ENCODE measurements at places on chromosomes 1 and 21.

DNA sequence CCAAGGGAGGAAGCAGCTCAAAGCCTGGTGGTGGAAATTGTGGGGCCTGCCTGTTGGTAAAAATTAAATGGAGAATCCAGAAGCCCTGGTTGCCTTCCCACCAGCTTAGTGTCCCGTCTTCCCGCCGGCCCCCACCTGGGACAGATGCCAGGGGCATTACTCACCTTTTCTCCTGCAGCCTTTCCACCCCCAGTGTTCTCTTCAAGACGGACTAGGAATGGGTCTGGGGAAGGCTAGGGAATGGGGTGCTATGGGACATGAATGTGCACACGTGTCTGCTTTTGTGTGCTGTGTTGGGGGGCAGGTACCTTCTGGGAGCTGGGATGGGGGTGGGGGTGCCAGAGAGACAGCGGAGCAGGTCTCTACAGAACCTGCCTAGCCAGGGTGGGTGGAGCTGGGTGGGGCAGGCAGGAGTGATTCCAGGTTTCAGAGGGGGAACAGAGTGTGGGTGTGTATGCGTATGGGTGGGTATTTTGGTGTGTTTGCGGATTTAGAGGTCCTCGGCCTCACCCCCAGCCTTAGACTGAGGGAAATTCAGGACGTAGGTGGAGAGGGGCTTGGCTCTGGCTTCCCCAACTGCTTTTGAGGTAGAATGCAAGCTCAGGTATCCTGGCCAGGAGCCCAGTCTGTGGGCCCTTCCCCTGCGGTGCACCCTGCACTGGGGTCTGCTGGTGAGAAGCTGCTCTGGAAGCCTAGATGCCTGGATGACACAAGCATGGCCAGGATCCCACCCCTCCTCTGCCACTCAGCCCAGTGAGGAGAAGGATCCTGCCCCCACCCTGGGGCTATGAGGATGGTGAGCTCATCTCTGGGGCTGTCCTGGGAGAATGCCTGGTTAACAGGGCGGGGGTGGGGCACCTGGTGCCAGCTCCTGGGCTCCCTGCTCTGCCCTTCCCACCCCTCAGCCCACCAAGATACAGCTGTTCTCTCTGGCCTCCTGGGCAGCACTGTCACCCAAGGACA lies 7.8 kb downstream of the VANGL2 start:
- no peak for DNase-seq

GRCh38 chr1:22428672-22429071 lies 23.0 kb upstream of the ZBTB40 start:
- no peak for DNase-seq

GRCh38 chr1:101237229-101237837 lies 514 bp downstream of the S1PR1 start:
- no peak for DNase-seq

DNA sequence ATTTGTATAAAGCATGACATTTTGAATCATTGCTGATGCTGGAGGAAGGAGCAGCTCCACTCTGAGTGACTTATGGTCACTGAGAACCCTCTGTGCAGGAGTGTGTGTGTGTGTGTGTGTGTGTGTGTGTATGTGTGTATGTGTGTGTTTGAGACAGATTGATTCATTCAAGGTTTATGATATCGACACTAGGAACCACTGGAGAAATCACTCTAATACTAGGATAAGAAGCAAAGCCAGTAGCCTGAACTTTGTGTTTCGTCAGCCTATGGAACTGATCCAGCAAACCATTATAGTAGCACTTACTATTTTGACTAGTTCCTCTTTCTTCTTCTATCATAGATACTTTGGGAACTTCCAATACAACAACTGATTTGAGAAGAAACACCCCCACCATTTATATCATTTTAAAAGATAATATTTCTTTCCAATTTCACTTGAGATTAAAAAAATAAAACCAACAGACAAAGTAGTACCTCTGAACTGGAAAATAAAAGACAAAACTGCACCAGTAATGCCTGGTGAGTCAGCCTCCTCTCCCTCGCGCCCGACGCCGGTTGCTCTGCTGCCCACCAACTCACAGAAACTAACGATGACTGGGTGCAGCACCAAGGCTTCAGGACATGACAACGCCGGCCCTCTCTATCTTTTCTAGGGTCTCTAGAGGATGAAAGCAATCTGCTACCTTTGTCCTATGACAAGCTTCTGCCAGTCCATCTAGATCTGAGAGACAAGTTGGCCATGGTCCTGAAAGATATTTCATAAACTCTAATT lies 20.9 kb downstream of the SLAMF1 start:
- DNase-seq: no peak

GRCh38 chr1:213457186-213457585 lies 406.1 kb downstream of the RPS6KC1 start:
- no peak for DNase-seq

DNA sequence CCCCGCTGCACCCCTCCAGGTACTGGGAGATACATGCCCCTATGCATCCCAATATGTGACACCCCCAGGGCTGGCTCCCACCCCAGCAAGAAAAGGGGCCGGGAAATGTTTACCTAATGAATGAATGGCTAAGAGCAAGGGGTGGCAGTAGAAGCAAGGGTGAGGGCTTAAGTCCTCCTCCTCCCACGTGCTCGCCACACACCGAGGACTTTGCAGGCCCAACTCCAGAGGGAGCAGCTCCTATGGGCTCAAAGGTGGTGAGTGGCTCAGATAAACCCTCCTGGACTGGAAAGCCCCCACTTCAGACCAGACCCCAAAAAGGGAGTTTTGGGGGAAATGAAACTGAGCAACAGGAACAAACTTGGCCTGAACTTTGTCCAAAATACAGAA lies 11.4 kb downstream of the SLC45A3 start:
- no peak for DNase-seq

GRCh38 chr1:22253012-22253790 lies 110.3 kb upstream of the WNT4 start:
- no peak for DNase-seq

GRCh38 chr1:150578272-150579109 lies 919 bp downstream of the MCL1 start:
- no peak for DNase-seq

DNA sequence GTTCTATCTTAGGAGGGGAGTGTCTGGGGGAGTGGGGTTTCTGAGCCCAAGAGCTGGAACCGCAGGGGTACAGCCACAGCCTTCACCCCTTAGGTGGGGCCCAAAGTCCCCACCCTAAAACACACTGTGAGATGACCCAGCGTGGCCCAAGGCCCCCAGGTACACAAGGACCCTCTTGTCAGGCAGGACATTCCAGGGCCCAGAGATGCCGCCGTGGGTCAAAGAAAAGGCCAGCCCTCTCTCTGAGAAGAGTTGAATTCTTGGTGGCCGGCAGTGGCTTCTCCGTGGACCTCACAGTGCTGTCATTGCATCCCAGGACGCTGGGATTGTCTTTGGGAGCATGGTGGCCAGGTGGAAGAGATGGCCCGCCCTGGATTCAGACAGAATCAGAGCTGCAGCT lies 176.3 kb upstream of the C1orf174 start:
- DNase-seq: no peak

GRCh38 chr21:44814498-44815023 lies 3.3 kb downstream of the SUMO3 start:
- DNase-seq: no peak

DNA sequence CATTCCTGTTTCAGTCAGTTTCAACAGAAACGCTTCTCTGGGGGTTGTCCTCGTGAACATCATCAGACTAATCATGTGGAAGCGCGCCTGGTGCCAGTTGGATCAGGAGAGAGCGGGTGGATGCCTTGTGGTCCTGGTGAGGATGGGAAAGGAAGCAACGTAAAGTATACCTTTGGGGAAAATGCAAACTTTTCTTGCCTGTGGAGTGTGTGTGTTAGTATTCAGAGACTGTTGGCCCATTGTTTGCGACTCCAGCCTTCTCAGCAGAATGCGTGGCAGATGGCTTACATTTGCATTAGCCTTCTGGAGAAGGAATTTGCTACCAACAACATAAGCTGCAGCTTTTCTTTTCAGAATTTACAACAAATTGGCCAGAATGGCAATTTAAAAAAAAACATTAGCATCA lies 173.9 kb downstream of the RWDD3 start:
- no peak for DNase-seq

GRCh38 chr21:46385846-46386733 lies 62.1 kb downstream of the PCNT start:
- DNase-seq: no peak

DNA sequence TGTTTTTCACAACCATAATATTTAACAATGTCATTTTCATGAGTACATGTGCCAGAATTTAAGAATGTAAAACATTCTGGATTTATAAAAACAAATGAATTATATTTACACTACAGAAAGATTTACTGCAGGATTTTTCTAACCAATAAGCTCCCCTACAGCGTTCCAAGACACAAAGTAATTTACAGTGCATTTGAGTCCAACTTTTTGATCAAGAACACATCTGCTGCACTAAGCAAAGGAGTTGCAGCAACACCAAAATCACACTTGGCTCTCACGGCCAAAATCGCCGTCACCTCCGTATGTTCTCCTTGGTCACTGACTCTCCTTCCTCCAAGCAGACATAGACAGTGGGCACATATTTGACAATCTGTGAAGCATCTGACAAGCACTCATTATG lies 7.7 kb downstream of the VPS26C start:
- DNase-seq: no peak

DNA sequence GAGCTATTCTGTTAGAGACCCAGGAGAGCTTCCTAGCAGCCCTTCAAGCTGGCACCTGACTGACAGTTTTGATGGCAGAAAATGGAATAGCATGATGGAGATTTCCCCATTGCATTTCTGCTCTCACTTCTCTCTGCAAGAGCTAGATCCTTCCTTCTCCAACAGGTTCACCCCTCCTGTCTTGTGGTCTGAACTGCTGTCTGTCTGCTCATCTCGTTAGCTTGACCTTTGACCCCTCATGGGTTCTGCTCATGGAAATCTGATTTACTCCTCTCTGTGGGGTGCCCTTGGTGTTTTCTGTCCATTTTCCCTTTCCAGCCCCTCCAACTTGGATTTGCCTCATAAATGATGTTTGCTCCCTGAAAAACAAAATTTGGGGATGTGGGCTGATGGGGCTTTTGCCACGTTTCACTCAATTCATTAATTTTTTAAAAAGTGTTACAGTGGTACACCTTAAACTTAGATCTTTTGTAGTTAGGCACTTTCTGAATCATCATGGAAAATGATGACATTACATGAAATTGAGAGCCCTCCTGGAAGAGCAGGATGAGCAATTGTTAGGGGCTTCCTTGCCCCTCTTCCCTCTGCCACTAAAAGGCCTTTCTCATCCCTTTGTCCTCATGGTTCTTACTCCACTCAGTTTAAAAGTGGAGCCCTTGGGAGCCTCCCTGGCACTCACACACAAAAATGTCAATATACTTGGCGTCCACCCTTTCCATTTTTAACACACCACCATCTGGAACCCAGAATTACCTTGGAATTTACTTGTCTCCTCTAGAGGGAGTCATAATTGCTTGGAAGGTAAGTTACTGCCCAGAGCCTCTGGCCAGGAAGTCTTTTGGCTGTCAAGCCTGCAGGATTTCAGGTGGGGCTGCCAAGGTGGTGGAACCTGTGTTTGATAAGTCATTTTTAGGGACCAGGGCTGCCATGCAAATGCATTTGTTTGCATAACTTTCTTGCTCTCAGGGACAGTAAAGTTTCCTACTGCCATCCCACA lies 31.9 kb upstream of the IL19 start:
- no peak for DNase-seq

- DNase-seq: no peak
Observed at GRCh38 chr1:29133861-29134694, 10.4 kb upstream of the TMEM200B start.

GRCh38 chr1:22600071-22600816 lies 36.2 kb upstream of the C1QA start:
- DNase-seq: no peak

DNA sequence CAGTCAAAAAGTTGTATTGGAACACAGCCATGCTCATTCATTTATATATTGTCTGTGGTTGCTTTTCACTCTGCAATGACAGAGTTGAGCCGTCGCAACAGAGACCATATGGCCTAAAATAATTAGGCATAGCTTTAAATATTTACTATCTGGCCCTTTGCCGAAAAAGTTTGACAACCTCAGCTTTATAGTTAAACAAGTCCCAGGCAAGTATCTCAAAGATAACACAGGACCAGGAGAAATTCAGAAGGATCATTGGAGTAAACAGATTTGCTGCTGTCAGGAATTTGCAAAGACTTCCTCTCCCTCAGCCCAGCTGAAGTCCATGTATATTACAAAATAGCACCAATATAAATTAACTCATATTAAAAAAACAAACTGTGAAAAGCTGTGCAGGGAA lies 34.4 kb downstream of the NID1 start:
- no peak for DNase-seq

DNA sequence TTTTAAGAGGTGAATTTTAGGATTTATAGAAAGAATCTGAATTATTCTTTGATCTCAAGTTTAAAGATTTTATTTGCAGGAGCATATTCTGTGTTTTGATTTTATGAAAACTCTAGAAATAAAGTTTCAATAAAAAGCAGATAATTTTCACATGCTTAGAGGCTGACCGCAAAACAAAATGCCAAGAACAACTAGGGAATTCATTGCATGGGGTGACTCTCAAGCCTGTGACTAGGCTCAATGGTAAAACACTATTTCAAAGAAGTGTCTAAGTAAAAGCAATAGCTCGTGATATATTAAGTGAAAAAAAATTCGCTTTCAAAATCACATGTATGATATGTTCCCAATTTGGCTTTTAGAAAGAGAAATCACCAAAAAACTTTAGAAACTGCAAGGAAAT lies 49.6 kb downstream of the RPL5 start:
- DNase-seq: no peak

DNA sequence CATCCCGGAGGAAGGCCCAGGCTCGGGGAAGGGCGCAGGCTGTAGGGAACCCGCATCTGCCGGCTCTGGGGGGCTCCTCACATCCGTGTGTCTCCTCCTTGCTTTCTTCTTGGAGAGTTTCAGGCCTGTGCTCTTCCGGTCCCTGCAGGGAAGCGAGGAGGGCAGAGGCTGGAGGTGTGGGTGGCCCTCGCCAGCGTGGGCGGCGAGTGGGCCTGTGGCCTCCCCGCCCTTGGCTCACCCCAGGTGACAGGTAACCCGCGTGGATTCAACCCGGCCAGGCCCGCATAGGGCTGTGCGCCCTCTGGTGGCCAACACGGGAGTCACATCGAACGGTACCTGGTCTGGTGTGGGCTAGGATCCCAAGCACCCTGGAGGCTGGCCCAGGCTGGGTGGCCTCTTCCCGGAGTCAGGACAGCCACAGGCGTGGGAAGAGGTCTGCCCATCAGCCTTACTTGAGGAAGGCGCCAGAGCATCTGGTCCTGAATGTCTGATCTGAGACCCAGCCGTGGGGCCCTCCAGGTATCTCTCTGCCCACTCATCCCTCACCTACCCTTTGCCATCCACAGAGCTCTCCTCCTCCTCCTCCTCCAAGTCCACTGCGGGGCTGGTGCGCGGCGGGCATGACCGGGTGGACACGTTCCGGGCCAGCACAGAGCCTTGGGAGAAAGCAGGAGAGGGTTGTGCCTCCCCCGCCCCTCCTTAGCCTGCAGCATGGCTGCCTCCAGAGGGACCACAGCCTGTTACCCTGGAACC lies 9.6 kb upstream of the TNFRSF25 start:
- peak; percentile 55 for DNase-seq

- DNase-seq: no peak
Observed at GRCh38 chr1:25569597-25570396, 26.4 kb downstream of the LDLRAP1 start.
